ENCODE measurements at places on chromosomes 5 and 9.

- no peak for DNase-seq
Measured at GRCh38 chr5:146344155-146345118, 5.8 kb downstream of the POU4F3 start.

GRCh38 chr5:14193496-14193895, 50.4 kb downstream of the TRIO start:
- DNase-seq = no peak

DNA sequence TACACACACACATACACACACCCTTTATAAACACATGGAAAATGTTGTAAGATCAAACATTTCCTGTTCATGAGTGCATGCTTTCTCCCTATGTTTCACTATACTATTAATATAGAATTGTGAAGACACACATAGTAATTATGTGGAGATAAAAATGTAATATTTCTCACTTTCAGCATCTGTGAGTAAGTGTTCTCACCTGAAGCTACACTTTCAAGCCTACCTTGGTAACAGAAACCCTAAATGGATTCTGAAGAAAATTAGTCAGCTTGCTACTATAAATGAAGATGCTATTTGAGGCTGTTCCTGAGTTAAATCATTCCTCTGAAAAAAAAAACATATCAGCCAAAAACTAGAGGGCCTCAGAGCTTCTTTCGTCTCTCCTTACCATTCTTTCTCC, 81.1 kb upstream of the GNA14 start:
- no peak for DNase-seq

- DNase-seq = no peak
Measured at GRCh38 chr9:116806075-116806474, 119.0 kb downstream of the TRIM32 start.

DNA sequence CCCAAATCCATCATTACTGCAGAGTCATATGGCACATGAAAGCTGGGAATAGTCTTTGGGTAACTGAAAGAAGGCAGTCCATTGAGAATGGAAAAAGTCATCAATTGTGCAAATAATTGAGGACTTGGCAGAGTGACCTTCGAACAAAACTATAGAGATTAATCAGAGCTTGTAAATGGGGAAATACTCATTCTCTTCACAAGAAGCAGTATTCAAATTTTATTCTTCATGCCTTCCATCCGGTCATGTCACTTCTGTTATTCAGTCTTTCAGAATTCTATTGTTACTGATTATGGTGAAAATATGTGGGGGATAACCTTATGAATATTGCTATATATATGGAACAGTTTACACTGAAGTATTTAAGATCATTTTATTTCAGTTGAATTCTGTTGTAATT, 8.1 kb downstream of the RGMB start:
- no peak for DNase-seq

DNA sequence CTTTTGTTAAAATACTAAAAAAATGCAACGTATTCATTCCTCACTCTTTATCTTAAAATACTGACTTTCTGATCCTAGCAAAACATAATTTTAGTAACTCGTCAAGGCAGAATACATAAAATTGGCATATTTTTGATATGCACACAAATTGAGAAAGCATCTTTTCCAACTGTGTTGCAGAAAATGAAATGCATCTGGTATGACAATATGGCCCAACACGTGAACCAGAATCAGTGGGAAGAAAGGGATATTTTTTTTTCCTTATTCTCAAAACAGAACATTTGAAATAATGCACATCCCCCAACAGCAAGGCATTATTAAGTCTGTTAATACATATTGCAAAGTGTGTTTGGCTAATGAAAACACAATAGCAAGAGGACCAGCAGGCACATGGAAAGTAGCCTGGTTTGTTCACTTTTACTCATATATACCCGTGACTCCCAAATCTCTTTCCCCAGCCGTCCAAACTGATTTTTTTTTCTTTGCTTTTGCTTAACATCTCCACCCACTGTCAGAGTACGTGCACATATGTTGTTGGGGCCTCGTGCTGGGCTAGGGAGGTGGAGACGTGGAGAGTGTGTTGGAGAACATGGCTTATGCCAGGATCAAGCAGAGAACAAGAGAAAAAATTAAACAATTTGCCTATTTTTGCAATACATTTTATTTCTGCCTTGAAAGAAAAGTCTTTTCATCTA, 4.3 kb downstream of the MCTP1 start:
- no peak for DNase-seq

- DNase-seq = no peak
Measured at GRCh38 chr5:172678902-172679301, 37.8 kb downstream of the NEURL1B start.

- no peak for DNase-seq
Measured at GRCh38 chr9:133672503-133673257, 36.5 kb downstream of the DBH start.

DNA sequence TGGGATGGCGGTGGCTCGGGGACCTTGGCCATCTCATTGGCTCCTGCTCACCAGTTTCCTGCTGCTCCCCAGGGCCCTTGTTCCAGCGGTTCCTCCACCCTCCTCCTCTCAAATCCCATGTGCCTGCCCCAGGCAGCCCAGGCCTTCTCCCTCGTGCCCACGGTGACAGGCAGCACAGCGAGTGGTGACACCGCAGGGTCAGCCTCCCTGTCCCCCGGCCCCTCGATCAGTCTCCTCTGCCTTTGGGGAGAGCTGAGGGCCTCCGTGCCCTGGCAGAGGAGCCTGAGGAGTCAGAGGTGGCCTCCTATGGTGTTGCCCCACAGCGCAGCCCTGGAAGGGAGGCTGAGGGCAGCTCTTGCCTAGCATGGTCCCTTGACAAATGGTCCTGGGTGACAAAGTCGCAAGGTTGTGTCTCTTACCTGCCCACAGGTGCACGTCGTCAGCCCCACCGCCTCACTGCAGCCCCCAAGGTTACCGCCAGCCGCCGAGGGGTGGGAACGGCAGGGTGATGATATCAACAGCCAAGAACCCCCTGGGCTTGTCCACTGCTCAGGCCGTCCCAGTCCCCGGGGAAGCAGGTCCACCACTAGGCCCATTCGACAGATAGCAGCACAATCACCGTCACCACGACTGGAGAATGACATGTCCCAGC, 49.8 kb downstream of the NEK6 start:
- no peak for DNase-seq

DNA sequence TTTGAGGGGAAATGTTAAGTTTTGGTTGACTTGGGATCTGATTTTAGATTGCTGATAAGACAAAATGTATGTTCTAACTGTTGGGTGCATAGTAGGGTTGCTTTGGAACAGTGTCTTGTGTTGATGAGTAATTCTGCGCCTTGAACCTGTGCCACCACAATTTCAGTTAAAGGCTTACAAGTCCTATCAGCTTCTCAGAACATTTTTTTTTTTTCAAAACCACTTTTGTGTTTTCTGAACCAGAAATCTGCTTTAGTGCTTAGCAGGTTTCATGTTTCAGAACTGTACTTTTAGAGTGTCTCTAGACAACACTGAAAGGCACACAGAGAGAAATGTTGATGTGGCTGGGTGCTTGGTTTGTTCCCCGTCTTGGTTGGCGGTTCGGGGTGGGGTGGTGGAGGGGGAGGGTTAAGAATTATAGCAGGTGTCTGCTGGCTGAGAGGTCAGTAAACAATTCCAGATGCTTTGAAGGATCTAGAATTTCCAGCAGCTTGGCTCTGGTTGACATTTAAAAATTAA, 84.6 kb downstream of the ANKRD55 start:
- DNase-seq = no peak

DNA sequence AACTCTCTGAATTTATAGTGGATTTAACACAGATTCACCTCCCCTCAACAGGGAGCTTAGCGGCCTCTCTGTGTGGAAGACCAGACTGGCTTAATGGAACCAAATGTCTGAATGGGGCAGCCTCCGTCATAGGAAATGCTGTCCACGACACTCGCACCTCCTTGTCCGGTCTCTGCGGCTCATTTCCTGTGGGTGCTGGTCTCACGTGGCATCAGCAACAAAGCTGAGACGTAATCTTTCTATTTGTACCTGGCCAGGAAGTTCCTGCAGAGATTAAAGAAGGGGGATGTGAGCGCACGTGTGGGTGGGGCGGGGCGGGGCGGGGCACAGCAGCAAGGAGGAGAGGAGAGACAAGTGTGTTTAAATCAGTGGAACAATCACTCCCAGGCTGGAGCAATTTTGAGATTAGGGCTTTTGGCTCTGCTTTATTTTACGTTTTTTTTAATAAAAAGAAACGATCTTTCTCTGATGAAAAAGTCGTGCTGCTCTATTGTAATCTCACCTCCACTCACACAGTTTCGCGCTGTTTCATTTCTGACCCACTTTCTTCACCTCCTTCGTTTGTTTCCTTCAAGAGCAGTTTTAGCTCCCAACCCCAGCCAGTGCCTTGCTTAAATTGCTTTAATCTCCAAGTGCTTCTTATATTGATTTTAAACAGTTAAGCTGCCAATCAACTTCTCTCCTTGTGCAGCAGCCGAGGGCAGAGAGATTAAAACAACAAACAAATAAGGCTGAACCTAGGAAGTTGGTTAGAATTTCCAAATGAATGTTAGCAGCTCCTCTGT, 132.2 kb upstream of the ASTN2 start:
- DNase-seq = no peak

DNA sequence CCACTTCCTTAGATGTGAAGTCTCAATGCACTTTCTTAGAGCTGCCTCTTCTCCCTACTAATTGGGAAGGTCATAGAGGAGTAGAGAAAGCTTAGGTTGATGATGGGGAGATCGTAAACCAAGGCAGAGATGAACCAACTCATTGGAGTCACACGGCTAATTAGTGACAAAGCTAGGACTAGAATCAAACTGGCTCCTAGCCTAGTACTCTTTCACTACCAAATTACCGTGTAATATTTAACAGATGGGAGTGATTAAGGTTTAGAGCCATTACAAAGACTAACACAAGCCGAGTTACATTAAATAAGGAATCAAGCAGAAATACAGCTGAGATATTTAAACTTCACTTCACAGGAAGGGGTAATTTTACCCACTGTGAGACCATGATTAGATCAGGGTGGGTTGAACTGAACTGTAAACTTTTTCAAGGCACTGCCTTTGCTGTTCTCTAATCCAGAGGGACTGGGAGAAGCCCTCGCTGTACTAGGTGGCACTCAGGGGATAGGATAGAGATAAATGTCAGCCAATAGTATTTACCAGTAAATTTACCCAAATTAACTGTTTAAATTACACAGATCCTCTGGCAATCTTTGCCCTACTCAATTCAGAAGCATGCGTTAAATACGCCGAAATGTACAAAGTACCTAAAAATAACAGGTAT, 166.4 kb upstream of the PIK3R1 start:
- no peak for DNase-seq

DNA sequence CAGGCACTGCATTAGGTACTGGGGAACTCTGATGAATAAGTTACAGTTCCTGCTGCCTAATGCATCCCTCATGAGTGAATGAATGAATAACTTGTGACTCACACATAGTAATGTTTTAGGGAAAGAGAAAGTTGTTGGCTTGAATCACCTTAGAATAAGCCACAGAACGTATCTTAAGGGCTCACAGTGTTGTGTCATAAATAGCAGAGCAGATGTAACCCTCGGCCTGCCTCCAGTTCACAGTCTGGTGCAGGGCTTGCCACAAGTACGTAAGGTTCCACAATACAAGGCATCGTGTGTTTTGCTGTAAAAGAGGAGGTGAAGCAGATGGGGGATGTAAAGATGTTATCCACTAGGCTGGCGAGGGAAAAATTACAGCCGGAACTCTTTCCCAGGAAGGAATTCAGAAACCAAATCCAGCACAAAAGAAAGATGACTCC, 218.7 kb downstream of the TRPM3 start:
- no peak for DNase-seq

GRCh38 chr5:90585337-90585986, 26.9 kb downstream of the ADGRV1 start:
- no peak for DNase-seq

- DNase-seq = no peak
Measured at GRCh38 chr5:952597-953271, 55.9 kb upstream of the NKD2 start.

DNA sequence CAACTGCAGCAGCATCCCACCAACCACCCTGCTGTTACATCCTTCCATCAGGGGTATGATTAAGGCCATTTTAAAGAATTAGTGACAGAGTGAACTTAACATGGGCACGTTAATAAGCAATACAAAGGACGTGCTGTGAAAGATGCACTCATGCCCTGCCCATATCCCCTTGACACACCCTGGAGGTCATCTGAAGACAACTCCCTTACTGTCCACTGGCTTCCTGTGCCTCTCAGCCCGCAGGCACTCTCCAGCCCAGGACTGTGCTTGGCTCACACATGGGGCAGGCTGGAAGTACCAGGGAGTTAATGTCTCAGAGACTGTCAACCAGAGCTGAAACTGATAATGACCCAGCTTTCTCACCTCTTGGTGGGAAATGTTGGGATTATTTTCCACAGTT, 81.8 kb downstream of the TRIM36 start:
- no peak for DNase-seq

GRCh38 chr5:109326919-109327318, 82.9 kb downstream of the PJA2 start:
- DNase-seq = no peak

DNA sequence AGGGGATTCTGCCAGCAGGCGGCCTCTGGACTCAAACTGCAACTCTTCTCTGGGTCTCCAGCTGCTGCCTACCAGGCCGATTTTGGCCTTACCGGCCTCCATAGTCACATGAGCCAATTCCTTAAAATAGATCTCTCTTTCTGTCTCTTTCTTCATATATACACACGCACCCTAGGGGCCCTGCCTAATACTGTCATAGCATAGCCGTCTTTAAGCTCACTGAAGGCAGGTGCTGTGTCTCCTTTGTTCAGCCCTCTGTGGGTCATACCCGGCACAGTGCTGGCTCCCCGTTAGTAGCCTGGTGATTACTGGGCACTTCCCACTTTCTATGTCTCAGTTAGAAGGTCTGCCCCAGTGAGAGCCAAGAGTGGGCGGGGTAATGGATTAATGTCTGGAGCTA, 140.9 kb downstream of the HSPA4 start:
- DNase-seq = no peak

- DNase-seq = no peak
Measured at GRCh38 chr9:134656334-134657006, 14.9 kb downstream of the COL5A1 start.

DNA sequence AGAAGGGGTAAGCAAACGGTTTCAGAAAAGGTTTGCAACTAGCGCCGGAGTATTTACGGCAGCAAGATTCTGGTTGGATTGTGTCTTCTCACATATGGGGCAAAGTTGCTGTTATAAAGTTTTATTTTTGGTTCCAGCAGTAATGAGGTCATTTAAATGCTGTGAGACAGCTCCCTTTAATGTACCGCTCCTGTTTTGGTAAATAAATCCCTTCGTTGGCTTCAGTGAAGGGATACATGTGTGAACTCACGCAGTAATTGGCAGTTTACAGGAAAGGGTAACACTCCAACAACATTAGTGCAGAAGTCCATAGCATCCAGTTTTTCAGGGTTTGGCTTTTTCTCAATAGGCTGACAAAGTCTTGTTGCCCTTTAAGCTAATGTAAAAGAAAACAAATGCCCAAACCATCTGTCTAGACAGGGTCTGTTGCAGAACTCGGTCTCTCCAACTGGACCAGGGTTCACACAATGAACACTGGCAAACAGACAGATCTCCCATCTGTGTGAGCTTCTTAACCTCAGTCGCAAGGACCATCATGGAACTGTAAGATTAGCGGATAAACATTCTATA, 184.0 kb downstream of the GOLPH3 start:
- DNase-seq = no peak

- no peak for DNase-seq
Measured at GRCh38 chr5:108054349-108054748, 327.5 kb downstream of the FBXL17 start.
